ENCODE measurements at places on chromosomes 12 and 14. TPM values are rescaled to one million over a fixed set of nuclear protein-coding genes. Genes with fewer than 3 reads are reported as not detected.

Gene KRT75
- total RNA-seq: not detected

Gene GARIN6
- not detected for total RNA-seq

Gene KRT4
- not detected for total RNA-seq

GRCh38 chr14:105914738-105915385 lies 388.5 kb downstream of the TMEM121 start:
- DNase-seq: no peak

DNA sequence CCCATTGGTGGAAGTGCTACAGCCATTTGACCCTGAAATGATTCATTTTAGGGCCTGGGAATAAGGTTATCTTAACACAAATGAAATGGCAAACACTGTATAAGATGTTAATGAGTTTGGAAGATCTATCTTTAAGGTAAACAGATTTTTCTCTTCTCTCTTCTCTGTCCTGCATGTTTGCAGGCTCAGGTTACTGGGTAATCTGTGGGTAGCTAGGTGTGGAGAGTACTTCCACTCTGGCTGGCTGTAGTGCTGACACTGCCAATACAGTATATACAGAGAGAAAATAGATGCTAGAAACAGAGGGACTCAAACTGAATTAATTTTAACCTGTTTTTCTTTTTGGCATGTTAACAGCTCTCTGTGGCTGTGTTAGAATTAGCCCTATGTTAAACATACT lies 84.6 kb downstream of the SLC38A6 start:
- DNase-seq: no peak

- no peak for DNase-seq
Observed at GRCh38 chr12:94560431-94561221, 89.7 kb downstream of the TMCC3 start.

GRCh38 chr14:88748288-88748687 lies 44.5 kb downstream of the EML5 start:
- no peak for DNase-seq

DNA sequence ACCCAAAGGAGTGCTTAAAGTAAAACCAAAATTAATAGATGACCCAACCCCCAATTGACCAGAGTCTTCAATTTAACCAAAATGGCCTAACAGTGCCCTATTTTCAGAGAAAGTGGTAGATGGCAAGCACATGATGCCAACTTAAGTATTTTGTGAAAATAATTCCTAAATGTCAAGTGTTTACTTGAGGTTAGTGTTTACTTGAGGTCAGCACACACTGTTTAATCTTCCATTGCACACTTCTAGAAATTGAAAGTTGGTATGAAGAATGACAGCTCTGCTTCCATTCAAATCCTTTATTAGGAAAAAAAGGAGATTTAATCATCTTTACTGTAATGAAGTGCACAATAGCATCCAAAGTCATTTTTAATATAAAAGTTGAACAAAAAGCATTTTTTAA lies 25.9 kb upstream of the CAND1 start:
- DNase-seq: no peak

DNA sequence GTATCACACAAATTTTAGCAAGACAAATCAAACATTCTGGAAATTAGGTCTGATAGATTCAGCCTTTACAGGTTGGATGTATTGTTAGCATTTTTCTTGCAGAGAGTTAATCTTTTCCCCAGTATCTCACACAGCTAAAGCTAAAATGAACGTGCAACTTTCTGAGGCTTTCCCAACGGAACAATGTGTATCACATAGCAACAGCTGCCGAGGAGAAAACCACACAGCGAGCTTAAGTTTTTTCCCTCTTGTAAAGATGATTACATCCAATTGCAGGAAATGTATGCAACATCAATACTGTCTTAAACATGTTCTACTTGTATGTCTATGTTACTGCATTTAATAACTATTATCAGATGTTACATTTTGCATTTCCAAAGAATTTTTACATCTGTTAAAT lies 182.2 kb downstream of the CCDC59 start:
- no peak for DNase-seq

GRCh38 chr12:42236017-42236416 lies 2.0 kb downstream of the YAF2 start:
- no peak for DNase-seq

DNA sequence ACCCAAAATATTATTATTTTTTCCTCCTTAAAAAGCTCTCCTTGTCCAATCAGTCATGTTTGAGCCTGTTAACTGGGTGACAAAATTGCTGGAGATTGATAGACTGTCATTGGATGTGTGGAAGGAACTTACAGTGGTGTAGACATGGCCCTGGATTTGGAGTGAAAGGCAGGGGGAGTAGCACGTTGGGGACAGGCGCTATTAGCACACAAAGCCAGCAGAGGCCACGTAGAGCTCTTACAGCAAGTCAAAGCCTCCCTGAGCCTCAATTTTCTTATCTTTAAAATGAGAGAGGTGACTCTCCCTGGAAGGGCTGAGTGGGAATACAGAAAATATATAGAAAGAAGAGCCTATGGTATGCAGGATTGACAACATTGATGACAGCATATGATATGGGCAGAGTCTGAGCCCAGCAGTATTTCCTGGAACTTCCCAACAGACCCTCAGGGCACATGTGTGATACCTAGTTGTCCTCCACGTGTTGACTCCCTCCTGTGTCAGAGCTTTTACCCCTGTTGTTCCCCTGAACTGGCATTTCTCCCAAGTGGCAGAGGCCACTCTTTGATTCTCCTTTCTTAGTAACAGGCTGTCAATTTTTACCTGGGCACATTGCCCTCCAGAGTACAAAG lies 504.9 kb downstream of the VRK1 start:
- DNase-seq: no peak

DNA sequence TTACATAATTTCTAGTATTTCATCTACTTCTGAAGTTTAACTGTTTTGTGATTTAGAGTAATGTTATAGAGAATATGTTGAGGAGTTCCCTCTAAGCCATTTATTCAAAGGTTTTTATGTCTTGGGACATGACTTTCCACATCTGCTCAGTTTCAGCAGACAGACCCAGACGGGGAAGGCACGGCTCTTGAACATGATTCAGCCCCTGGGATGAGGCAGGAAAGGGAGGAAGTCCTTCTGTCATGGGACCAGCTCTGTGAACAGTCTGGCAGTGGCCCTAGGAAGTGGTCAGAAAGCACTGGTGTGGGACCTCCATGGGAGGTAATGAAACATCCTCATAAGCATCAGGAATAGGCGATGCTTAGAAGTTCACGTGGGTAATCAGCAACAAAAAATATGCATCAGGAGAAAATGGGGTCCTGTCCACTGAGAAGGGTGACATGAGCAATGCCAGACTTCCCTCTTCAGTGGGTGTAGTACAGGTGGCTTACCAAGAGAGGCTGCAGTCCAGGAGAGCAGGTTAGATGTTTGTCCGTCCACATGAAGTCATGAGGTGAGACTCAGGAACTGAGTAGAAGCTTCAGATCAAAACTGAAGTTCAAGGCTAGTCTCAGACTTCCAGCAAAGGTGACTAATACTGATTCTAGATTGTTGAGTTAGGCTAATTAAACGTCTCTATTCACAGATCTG lies 248.5 kb downstream of the IPO8 start:
- no peak for DNase-seq

Measured in pulmonary artery endothelial cell (primary cell).